Fibroblast of skin of left biceps (primary cell): ENCODE measurements at places on chromosomes 4 and X.

GRCh38 chr4:6019316-6020263 is 1.4 kb upstream of the C4orf50 start:
- DNase-seq = peak; percentile 5

DNA sequence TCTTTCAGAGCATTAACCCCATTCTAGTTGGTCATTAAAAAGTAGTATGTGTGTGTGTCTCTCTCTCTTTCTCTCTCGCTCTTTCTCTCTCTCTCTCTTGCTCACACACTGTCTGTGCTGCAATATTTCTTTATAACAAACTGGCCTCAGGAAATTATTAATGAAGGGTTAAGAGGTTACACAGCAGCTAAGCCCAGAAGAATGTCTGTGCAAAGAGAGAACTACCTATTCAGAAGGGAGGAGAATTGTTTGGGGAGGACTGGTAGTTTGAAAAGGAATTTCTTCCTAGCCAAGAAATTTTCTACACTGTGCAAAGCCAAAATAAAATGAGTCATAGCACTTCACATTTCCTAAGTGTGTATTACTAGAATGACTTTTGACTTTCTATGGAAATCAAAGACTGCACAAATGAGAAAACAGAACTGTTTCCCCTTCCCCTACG is 22.2 kb downstream of the PDGFC start:
- peak; percentile 47 for DNase-seq

DNA sequence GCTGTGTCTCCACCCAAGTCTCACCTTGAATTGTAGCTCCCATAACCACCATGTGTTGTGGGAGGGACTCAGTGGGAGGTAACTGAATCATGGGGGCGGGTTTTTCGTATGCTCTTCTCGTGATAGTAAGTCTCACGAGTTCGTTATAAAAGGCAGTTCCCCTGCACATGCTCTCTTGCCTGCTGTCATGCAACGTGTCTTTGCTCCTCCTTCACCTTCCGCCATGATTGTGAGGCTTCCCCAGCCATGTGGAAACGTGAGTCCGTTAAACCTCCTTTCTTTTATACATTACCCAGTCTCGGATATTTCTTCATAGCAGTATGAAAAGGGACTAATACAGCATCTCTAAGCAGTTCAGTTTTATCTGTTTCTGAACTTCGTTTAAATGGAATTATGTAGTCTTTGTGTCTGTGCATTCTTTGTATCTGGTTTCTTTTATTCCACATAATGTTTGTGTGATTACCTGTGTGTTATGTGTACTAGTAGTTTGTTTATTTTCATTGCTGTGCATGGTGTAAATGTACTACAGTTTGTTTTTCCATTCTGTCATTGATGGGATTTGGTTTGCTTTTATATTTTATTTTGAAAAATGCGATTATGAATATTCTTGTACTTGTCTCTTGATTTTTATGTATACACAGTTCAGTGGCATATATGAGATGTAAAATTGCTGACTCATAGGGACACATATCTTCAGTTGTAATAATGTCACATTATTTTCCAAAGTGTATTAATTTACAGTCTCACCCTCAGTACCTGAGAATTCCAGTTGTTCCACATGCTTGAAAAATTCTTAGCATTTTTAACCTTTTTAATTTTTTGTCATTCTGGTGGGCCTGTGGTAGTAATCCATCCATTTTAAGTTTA is 304.9 kb downstream of the GBA3 start:
- no peak for DNase-seq

- no peak for DNase-seq
Observed at GRCh38 chrX:10986616-10987015, 124.5 kb upstream of the HCCS start.

DNA sequence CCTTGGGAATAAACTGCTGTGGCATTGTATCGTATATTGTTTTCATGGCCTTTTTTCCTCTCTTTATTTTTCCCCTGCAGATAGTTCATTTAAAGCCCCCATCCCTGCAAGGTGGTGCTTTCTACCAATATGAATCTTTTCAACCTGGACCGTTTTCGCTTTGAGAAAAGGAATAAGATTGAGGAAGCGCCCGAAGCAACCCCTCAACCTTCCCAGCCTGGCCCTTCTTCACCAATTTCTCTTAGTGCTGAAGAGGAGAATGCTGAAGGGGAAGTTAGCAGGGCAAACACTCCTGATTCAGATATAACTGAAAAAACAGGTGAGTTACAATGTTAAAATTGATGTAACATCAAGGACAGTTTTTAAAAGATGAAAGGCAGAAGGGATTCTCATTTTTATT is 601 bp downstream of the SMARCAD1 start:
- no peak for DNase-seq

DNA sequence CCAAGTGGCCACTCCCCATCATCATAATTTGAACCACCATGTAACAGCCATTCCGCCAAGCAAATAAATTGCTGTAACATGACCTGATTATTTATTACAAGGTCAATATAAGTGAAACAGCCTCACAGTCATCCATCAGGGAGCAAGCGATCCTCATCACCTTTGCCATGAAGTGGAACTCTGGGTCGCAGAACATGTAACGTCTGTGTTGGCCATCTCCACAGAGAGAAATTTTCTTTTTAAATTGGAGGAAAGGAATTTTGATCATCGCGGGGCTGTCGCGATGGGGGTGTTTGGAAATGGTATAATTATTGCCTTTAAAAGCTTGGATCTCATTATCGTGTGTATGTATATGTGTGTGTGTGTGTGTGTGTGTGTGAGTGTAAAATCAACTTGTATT is 90.2 kb downstream of the SHOX start:
- DNase-seq = no peak

GRCh38 chr4:114343015-114343414 is 255.6 kb upstream of the UGT8 start:
- DNase-seq = no peak

- no peak for DNase-seq
Observed at GRCh38 chr4:145213245-145213644, 32.9 kb upstream of the OTUD4 start.

GRCh38 chr4:109559625-109559982 is 442 bp upstream of the MCUB start:
- no peak for DNase-seq

DNA sequence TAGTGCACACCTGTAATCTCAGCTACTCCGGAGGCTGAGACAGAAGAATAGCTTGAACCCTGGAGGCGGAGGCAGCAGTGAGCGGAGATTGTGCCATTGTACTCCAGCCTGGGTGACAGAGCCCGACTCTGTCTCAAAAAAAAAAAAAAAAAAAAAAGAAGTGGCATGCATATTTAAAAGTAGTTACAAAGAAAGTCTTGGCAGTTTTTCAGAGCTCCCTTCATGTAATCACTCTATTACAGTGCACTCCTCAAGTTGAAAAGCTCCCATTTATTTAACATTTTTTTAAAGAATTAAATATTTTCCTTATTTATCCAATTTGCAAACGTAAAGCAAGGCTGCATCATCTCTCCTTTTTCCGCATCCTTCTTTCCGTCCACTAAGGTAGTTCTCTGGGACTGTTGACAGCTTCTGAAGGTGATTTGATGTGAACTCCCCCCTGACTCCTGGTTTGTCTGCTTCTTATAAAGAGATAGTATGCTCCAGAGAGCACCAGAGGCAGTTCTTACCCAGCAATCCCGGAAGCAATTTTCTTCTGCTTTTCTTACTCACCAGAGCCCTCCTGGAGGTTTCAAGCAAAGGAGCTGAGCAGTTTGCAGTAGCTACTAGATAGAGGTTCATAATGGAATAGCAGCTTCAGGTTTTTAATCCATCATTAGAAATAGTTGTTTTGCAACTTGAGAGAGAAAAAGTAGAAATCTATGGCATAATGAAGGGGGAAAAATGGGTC is 151.0 kb downstream of the PALLD start:
- no peak for DNase-seq

DNA sequence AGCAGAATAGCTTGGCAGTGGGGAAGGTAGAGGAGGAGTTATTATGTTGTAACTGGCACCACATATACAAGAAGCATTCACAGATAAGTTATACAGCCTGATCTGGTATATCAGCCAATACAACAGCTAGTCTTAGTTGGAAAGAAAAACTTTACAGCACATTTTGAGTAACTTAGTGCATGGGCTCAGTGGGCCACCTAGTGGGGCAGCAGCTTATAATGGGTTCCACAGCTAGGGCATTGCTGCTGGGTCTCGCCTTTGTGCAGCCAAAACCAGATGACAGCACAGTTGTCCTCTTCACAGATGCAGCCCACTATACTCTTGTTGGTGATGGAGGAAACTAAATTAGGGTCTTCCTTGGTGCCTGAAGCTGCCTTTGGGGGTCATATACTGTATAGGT is 448.1 kb upstream of the RASGEF1B start:
- no peak for DNase-seq

DNA sequence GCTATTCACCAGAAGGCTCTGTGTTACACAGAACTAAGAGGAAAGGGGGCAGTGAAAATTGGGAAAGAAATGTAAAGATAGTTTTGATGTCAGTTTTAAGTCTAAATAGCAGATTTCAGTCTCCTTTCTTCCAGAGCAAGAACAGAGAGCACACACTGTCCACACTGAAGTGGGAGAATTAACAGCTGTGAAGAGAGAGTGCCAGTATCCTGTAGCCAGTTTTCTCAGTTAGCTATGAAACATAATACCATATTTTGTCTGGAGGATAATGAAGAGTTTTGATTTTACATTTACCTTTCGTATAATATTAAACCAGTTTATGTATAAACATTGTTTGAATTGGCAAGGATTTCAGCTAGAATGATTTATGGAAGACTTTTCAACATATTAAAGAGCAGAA is 35.1 kb downstream of the FBXO8 start:
- no peak for DNase-seq

GRCh38 chr4:2076908-2077536 is 17.9 kb downstream of the NAT8L start:
- no peak for DNase-seq
